Urinary bladder (tissue), 4 donors: ENCODE measurements at places on chromosomes 4 and X. TPM values are rescaled to one million over a fixed set of nuclear protein-coding genes. Genes with fewer than 3 reads are reported as not detected.

- DNase-seq, result no peak
Observed at GRCh38 chr4:67428819-67429218, 116.5 kb downstream of the CENPC start.

DNA sequence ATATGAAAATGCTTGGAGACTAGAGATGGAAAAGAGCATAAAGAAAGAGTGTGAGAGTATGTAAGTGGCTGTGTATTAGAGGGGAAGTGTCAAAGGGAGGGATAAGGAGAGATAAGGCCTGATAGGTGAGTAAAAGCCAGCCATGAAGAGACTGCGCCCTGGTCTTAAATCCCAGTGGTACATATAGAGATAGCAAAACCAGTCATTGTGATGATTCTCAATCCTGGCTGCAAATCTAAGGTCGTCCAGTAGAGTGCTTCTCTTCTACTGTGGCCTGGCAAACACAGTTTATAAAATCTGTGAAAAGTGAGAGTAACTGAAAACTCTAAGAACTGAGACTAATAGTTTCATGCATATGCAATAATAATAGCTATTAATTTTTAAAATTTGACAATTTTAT is 86.9 kb downstream of the MAB21L2 start:
- no peak for DNase-seq

GRCh38 chr4:106704253-106704870 is 331.8 kb downstream of the DKK2 start:
- no peak for DNase-seq

Gene TRIML2
- polyA plus RNA-seq, result not detected

DNA sequence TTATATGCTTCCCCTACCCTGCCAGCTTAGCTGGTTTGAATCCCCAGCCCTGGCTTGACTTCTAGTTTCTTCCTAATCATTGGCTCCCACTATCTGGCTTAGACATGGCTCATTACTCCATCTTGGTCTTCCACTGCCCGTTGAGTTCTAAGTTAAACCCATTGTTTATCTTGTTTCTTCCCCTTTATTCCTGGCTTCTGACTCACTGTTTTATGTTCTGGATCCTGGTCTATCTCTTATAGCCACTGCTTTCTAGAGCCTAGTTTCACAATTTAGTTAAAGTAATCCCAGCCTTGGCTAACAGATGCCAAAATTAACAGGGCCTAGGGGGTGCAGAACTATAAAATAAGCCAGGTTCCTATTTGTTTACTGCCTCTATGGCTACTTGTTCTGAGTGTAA is 120.9 kb downstream of the ARHGEF9 start:
- DNase-seq, result no peak

DNA sequence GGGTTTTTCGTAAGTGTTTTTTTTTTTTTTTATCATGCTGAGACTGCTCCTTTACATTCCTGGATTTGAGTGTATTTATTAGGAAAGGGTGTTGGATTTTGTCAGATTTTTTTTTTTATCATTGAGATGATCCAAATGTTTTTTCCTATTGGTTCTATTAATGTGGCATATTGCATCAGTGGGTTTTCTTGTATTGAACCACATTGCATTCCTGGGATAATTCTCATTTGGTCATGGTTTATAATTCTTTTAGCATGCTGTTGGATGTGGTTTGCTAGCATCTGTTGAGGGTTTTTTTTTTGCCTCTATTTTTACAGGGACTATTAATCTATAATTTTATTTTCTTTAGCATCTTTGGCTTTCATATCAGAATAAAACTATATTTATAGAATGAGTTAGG is 28.8 kb downstream of the COL4A5 start:
- no peak for DNase-seq

Gene ABCG2
- polyA plus RNA-seq, result 3.7 TPM

GRCh38 chr4:168631241-168632162 is 134.7 kb downstream of the PALLD start:
- DNase-seq, result peak; percentile 54

Gene MBNL3
- polyA plus RNA-seq, result 11.5 TPM

DNA sequence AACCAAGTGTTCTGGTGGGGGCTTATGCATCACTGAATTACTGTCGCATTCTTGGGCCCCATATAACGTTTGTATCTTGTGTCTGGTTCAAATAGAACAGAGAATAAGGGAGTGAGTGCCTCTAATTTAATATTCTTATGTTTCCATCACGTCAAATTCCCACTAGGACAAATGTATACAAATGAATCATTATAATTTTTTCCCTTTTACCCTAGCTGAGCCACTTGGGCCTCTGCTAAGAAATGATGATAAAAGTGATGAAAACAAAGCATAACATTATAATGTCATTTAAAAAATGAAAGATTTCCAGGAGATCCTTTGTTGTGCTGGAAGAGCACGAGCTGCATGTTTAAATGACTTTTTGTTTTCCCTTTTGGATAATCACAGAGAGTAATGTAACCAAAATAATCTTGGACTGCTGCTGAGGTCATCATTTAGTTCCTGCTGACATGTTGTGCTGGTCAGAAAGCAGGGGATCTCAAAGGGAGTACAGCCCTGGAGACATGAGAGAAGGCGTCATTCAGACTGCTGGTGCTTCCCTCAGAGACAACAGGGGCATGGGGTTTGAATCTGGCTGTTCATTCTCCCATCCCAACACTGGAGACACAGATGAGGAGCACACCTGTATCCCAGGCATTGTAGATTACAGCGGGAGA is 105.1 kb upstream of the SCOC start:
- no peak for DNase-seq

Gene PABPC5
- 3.3 TPM for polyA plus RNA-seq

DNA sequence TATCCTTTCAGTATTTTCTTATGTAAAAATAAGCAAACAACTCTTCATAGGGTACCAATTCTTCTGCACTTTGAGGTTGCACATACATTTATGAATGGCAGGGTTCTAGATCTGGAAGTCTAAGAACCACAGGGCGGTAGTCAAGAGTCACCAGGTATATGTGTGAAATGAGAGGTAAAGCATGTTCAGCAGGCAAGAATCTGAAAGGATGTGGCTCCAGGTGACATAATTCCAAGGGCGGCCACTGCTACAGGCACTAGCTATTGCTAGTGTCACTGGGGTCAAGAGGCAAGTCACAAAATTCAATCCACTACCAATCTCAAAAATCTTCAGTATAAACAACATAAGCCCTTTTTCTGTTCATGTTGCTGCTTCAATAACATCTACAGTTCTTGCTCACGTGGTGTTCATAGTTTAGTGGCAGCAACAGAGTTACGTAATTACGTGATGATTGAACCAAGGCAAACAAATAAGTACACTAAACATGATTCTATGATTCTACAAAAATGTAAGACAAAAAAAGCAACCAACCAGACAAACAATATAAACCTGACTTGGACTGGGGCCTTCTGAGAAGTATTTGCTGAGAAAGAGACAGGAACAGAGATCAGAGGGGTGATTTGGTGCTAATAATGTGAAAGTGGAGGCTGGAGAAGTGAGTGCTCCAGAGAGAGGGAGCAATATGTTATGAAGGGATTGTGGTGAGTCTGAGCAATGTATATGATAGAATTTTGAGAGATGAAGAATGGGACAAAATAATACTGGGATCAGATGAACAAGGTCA is 101.7 kb downstream of the NAA11 start:
- no peak for DNase-seq

Gene RAB41
- polyA plus RNA-seq, result not detected

DNA sequence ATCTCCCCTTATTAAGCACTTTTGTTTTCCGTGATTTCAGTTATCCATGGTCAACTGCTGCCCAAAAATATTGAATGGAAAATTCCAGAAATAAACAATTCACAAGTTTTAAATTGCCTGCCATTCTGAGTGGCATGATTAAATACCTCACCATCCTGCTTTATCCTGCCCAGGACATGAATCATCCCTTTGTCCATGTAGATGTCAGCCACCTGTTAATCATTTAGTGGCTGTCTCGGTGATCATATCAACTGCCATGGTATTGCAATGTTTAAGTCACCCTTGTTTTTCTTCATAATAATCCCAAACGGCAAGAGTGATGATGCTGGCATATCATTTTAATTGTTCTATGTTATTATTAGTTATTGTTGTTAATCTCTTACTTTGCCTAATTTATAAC is 79.8 kb upstream of the LHFPL1 start:
- DNase-seq, result no peak

GRCh38 chr4:77376788-77377460 is 219.9 kb downstream of the CCNG2 start:
- no peak for DNase-seq

Gene ZCCHC18
- 2.2 TPM for polyA plus RNA-seq
